ENCODE measurements at places on chromosomes 11 and 22.

DNA sequence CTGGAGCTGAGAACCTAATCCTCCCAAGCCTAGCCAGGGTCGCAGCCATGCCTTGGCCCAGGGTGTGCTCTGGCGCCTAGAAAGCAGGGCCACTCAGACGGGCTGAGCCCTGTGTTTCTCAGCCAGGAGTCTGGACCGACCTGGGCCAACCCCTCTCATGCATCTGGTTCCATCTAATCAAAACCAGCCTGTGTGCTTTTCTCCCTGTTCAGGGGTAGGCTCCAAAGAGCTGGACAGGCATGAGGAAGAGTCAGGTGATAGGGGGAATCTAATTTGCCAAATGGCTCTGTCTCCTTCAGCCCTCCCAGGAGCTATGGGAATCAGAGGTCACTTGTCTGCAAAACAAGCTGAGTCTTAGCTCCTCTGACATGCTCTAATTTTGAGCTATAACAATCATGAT, 55.7 kb downstream of the SCUBE1 start:
- DNase-seq: no peak

- DNase-seq: no peak
These were observed 63.5 kb upstream of the FDX1 start for GRCh38 chr11:110366291-110366690.

DNA sequence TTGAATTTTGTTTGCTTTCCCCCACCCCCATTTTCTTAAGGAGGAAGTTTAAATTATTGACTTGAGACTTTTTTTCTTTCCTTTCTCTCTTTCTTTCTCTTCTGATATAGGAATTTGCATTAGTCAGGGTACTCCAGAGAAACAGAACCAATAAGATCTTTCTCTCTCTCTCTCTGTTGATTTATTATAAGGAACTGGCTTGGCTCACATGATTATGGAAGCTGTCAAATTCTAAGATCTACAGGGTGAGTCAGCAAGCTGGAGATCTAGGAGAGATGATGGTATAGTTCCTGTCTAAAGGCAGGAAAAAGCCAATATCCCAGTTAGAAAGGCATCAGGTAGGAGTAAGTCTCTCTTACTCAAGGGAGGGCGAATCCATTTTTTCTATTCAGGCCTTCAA, 64.0 kb downstream of the CCDC81 start:
- no peak for DNase-seq

DNA sequence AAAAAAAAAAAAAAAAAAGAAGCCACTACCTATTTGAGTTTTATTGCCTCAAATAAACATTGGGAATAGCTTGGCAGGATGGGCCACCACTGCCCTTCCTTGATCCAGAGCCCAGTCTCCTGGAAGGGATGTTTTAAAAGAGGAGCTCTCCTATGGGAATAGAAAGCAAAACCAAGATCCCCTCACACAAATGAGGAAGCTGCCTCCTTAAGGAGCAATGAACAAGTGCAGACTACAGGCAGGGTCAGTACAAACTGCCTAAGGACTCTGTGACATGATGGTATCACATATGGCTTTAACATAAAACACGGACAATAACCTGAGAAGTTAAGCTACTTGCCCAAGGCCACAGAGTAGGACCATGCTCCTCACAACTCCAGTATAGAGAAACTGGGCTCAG, 120.8 kb downstream of the NAT10 start:
- no peak for DNase-seq

DNA sequence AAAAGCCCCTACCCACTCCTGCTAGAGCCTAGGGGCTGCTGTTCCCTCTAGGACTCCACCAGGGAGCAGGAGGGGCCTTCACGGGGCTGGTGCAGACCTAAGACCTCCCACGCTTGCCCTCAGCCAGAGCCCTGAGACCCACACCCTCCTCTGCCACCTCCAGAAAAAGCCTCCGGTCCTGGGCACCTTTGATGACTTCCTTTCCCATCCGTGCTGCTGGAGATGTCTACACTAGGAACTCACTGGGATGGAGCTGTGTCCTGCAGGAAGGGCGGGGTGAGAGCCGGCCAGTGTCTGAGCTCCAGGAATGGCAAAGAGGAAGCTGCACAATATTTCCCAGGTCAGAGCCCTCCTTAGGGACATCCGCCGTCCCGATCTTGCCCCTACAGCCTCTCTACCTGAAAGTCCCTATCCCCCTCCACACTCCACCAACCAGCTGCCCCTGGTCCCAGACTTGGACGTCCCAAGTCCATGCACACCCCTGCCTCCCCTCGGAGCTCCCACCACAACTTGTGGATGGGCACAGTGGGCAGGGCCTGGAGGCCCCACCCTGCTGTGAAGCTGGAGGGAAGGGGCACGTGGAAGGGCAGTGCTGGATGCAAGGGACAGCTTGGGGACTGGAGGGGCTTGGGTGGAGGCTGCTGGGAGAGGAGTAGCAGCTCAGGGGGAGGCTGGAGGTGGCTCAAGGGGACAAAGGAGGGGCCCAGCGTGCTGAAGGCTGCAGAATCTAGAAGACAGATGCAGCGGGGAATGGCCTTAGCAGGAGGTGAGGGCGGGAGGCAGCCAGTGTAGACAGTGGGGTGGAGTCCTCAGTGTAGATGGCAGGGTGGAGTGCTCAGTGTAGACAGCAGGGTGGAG, 13.5 kb upstream of the LRP5 start:
- DNase-seq: no peak
